ENCODE measurements at places on chromosomes 2 and 18. TPM values are rescaled to one million over a fixed set of nuclear protein-coding genes. Genes with fewer than 3 reads are reported as not detected.

UNC80 gene
- total RNA-seq = 0.55 TPM

ARHGEF33 gene
- total RNA-seq = 1.9 TPM

FBXO41 gene
- 9.0 TPM for total RNA-seq

SPDYA gene
- 1.2 TPM for total RNA-seq

VSNL1 gene
- total RNA-seq = 1.5 TPM

VWA3B gene
- 0.38 TPM for total RNA-seq

SRD5A2 gene
- total RNA-seq = not detected

CABLES1 gene
- 6.8 TPM for total RNA-seq

RBM43 gene
- total RNA-seq = 2.3 TPM

PRKCE gene
- 1.4 TPM for total RNA-seq

RAB27B gene
- 0.99 TPM for total RNA-seq

NYAP2 gene
- not detected for total RNA-seq

PPP1R1C gene
- total RNA-seq = 1.2 TPM

RGPD4 gene
- total RNA-seq = 0.07 TPM

PLEKHB2 gene
- total RNA-seq = 66.7 TPM

C18orf32 gene
- 40.0 TPM for total RNA-seq

TUBA3D gene
- total RNA-seq = not detected

IL37 gene
- total RNA-seq = not detected

FIGN gene
- 18.6 TPM for total RNA-seq

HOXD8 gene
- not detected for total RNA-seq

ORC4 gene
- total RNA-seq = 61.3 TPM

XIRP2 gene
- not detected for total RNA-seq

ZNF521 gene
- 26.9 TPM for total RNA-seq

CRYBA2 gene
- total RNA-seq = 1.3 TPM

KCNS3 gene
- 15.2 TPM for total RNA-seq

UBR3 gene
- 21.5 TPM for total RNA-seq

MYCN gene
- 50.3 TPM for total RNA-seq

TBR1 gene
- total RNA-seq = 2.4 TPM

PXDN gene
- total RNA-seq = 212 TPM

CCBE1 gene
- 0.70 TPM for total RNA-seq

EGR4 gene
- 0.15 TPM for total RNA-seq

MALL gene
- 5.2 TPM for total RNA-seq

GALR1 gene
- not detected for total RNA-seq

LYPD1 gene
- 2.0 TPM for total RNA-seq

TMEFF2 gene
- 0.09 TPM for total RNA-seq

FAM161A gene
- 15.1 TPM for total RNA-seq

IL1RL1 gene
- total RNA-seq = 0.23 TPM

PTRHD1 gene
- 33.4 TPM for total RNA-seq

OTOS gene
- not detected for total RNA-seq

IGFBP5 gene
- 8.9 TPM for total RNA-seq

ANKRD30B gene
- total RNA-seq = not detected

DUSP2 gene
- total RNA-seq = 2.1 TPM

TXNDC9 gene
- 29.0 TPM for total RNA-seq

CBLN2 gene
- not detected for total RNA-seq

DGUOK gene
- total RNA-seq = 81.1 TPM

EMILIN2 gene
- 16.8 TPM for total RNA-seq

TUBA3E gene
- not detected for total RNA-seq

SLC9A4 gene
- 0.08 TPM for total RNA-seq

DNER gene
- 0.16 TPM for total RNA-seq

VWC2L gene
- total RNA-seq = not detected

ZNF892 gene
- 14.7 TPM for total RNA-seq

PLCL1 gene
- total RNA-seq = 0.04 TPM

CELF4 gene
- total RNA-seq = 4.6 TPM

MAP4K3 gene
- 37.5 TPM for total RNA-seq

MXD1 gene
- total RNA-seq = 20.9 TPM

NEU2 gene
- not detected for total RNA-seq

SPP2 gene
- total RNA-seq = not detected

ALPI gene
- total RNA-seq = not detected

CCDC121 gene
- 4.0 TPM for total RNA-seq

Measured in endodermal cell (in vitro differentiated cells).